NCI-H1417 treated with DMSO at 0.1 percent for 48 hours (cell line): ENCODE measurements at places on chromosomes 5 and 9.

GRCh38 chr5:98581112-98581997 is 192.1 kb upstream of the RGMB start:
- no peak for DNase-seq

GRCh38 chr5:130815246-130815645 is 349.8 kb downstream of the HINT1 start:
- no peak for DNase-seq

- no peak for DNase-seq
These were observed 578.0 kb downstream of the EFNA5 start for GRCh38 chr5:107092695-107093094.

- no peak for DNase-seq
These were observed 54.0 kb upstream of the CNOT6 start for GRCh38 chr5:180439911-180440769.
